Activated naive CD4-positive, alpha-beta T cell treated with anti-CD3 and anti-CD28 coated beads for 36 hours (primary cell): ENCODE measurements at places on chromosomes 6 and 20.

DNA sequence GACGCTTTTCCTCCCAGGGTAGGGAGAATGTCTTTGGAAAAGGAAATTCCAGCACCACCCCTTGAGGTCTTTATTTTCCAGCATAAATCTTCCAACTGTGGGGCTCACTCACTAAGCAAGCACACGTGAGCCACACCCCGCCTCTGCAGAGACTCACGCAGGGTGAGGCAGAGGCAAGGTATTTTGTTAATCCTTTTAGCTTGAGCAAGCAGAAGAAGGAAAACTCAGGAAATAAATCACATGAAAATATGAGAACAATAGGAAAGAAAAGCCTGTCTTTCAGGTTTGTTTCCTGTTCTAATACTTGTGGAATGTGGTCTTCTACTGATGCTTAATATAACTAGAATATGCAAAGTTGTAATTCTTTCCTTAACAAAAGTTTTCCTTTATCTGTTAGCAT, 4.1 kb upstream of the PHACTR2 start:
- DNase-seq = no peak

- DNase-seq = no peak
Measured at GRCh38 chr6:1390133-1390945, 963 bp downstream of the FOXF2 start.

GRCh38 chr20:8663424-8663823, 405.5 kb upstream of the PLCB4 start:
- DNase-seq = no peak

DNA sequence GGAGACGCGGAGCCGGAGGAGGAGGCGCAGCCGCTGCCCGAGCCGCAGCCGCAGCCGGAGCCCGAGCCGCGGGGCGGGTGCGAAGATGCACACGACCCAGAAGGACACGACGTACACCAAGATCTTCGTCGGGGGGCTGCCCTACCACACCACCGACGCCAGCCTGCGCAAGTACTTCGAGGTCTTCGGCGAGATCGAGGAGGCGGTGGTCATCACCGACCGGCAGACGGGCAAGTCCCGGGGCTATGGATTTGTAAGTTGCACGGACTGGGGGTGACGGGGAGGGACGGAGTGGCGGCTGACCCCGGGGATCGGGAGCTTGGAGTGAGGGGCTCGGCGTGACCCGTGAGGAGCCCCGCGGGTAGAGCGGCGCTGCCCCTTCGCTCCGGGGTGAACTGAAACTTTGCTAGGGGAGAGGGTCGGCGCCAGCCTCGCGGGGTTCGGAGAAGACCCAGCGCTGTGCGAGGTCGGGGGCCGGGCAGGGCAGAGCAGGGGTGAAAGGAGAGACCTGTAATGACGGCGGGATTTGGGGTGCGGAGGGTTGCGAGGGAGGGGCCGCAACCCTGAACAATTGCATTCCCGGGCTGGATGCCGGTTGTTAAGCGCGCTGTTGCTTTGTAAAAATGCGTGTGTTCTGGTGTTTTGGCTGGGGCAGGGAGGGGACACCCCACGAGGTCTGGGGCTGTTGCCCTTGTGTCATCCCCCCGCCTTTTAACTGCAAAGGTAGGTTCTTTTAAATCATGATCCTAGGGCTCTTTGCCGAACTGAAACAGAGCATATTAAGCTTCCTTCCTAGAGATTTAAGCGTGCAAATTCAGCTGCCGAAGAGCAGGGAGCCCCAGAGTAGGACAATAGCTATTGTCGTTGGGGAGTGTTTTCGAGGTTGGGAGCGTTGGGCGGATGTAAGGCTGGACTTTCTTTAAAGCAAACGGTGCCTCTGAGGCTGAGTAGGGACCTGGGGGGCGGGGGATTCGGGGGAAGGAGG, 628 bp downstream of the RBM24 start:
- DNase-seq = no peak

DNA sequence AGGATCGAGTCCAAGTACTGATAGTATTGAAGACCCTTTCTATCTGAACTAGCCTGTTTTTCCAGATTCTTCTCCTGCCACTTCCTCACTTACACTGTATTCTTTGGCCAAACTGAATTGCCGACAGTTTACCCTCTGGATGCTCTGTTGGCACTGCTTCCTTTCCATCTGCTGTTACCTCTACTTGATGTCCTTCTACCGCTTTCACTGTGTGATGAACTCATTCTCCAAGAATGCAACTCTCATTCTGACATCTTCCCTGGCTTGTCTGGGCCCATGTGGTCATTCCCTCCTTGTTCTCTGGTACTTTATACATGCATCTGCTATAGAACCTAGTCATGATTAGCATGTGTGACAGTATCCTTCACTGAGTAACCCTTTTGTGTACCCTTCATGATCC, 16.3 kb downstream of the RPRD1B start:
- no peak for DNase-seq

- no peak for DNase-seq
Measured at GRCh38 chr6:112990971-112991370, 643.8 kb downstream of the RFPL4B start.

- no peak for DNase-seq
Measured at GRCh38 chr20:39039261-39039660, 77.1 kb downstream of the DHX35 start.

DNA sequence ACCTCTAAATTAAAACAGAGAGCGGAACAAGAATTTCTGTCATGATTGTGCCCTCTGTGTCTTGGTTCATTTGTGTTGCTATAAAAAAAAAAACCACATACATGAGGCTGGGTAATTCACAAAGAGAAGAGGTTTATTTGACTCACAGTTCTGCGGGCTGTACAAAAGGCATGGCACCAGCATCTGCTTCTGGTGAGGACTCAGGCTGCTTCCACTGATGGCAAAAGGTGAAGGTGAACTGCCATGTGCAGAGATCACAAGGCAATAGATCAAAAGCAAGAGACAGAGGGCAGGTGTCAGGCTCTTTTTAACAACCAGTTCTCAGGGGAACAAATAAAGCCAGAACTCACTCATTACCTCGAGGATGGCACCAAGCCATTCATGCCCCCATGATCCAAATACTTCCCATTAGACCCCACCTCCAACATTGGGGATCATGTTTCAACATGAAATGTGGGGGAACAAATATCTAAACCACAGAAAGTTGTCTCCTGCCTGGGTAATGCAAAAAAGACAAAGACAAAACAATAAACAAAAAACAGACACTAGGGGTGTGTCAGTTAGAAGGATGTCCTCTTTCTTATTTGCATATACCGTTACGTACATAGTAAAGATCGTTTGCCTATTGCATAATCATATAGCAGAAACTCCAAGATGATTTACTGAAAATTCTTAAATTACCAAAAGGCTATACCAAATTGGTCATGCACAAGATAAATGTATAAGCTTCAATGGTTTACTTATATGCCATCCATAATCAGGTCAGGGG, 17.0 kb downstream of the SERPINB9 start:
- no peak for DNase-seq

- DNase-seq = no peak
Measured at GRCh38 chr6:50661636-50662035, 51.7 kb upstream of the TFAP2D start.

GRCh38 chr20:60269573-60270162, 311.4 kb downstream of the CDH26 start:
- DNase-seq = no peak

- peak; percentile 11 for DNase-seq
Measured at GRCh38 chr20:25000268-25000801, 7.8 kb upstream of the APMAP start.

DNA sequence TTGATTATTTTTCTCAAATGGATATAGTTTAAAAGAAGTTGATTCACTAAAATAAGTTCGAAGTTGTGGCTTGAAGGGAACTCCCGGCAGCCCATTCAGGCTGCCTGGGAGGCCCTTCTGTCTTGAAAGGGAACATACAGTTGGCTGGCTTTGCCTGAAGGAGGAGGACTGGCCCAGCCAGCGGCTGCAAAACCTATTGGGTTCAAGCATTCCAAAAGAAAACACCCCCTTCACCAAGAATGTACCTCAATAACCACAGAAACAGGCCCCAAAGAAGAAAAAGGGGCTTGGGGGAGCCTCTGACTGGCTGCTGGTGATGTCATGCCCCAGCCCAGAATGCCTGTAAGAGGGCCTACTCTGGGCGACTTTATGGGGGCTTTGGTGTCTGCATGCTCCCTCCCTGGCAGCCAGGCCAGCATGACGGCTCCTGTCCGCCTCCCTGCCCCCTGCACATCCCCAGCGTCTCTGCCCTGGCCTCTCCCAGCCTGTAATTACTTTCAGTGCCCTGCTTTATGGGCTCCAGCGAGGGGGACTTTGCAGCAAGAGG, 36.5 kb downstream of the MAFB start:
- DNase-seq = no peak

DNA sequence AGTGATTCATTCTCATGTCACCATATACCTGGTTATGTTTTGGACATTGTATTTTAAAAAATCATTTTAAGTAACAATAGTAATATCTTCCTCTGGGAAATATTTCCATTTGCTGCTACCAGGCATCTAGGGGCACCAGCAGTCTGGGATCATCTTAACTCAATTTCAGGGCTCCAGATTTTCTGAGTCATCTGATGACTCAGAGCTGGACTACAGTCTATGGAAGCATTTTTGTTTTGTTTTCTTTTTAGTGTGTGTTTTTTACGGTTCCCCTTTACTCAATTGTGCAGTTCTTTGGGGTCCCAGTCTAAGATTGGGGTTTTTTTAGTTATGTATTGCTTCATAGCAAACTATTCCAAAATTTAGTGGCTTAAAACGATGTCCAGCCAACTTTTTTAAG, 5.7 kb upstream of the FKBP5 start:
- DNase-seq = no peak

GRCh38 chr6:154402081-154402780, 45.6 kb upstream of the IPCEF1 start:
- no peak for DNase-seq

DNA sequence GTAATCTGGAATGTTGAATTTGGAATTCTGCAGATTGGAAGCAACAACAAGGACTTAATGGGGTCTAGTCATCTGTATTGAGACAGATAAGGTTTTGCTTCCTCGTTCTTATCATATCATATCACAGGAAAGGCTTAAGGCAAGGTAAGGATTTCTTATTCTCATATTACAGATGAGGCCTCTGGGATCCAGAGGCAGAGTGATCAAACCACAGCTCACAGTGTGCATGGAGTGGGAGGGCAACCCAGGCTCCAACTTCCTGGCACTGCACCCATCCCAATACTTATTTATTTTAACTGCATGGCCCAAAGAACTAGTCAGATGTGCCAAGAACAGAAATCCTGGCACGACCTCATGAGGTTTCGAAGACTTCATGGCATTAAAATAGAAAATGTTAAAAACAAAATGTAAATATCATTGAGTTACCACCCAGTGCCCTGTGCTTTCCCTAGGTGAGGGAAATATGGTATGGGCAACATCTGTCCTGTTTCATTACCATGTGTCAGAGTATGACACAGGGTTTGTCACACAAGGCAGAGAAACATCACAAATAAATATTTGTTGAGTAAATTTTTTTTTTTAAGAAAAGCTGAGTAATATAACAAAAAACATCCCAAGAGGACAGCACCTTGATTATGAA, 191.9 kb downstream of the ISM1 start:
- DNase-seq = no peak

DNA sequence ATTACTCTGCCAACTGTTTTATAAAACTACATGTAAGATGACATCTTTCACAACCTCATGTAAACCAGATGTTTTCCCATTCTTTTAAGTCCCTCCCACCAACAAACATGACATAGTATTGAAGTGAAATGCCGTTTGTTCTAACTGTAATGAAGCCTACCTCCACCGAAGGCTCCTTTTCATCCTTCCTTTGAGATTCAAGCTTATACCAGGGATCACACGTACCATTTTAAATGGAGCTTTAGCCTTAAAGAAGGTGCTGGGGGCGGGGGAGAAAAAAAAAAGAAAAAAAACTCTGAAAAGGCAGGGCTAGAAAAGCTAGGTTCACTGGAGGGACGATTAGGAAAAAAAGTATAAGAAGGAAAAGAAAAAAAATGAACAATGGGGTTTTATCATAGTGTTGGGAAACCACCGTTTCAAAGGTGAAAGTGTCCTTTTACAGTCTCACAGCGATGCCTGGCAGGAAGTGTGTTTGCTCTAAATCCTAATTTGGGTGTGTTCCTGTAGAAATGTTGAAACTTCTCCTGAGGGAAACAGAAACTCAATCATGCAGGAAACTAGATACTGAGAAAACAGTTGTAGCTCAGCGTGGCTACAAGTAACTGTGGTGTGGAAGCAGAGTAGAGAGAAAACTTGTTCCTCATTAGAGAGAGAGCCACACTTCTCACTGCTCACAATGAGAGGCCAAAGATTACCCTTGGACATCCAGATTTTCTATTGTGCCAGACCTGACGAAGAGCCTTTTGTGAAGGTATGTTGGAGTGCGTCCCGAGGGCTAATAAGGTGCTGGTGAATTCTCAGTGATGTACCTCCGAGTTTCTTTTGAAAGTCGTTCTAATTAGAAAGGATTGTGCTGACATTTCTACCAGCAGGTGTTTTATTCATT, 37.6 kb upstream of the HINT3 start:
- peak; percentile 73 for DNase-seq

DNA sequence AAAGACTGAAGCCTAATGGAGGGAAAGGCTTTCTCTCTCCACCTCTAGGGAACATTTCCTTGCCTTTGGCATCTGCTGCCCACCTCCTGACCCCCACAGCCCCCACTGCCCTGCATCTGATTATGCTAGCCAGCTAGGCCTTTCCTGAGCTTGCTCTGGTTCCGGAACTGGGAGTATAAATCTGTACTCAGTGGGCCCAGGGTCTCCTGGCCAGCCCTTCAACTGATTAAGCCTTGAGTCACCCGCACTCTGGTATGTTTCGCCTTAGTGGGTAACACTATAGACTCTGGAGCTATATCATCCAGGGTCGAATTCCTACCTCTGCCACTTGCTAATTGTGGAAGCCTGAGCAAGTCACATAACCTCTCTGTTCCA, 45.6 kb upstream of the RIPOR2 start:
- DNase-seq = no peak

GRCh38 chr6:36765594-36766398, 68.2 kb downstream of the RAB44 start:
- peak; percentile 91 for DNase-seq

- DNase-seq = peak; percentile 14
Measured at GRCh38 chr6:11538052-11538818, 686 bp downstream of the TMEM170B start.

DNA sequence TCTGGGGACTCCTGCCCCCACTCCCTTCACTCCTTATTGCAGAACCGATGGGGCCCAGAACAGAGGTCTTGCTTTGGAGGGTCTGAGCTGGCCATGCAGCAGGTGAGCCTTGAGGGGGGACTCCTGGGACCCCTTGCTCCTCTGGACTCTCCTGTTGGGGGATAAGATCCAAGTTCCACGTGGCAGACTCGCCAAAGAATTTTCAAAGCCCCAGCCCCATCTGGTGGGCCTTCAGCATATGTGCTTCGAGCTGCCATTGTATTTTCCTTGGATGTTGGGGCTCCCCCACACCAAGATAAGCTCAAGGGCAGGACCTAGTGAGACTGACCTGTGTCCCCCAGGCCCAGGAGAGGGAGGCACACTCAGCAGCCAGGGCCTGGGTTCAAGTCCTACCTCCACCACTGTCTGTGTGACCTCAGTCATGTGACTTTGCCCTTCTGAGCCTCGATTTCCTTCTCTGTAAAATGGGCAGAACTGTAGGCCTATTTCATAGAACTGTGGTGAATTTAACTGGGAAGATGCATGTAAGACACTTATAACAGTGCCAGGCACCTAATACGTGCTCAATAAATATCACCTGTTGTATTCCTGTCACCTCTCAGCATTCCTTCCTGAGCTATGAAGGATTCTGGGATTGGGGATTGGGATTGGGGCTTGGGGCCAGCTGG, 115.5 kb downstream of the VEGFA start:
- no peak for DNase-seq
